ENCODE measurements at places on chromosomes 12 and 14. TPM values are rescaled to one million over a fixed set of nuclear protein-coding genes. Genes with fewer than 3 reads are reported as not detected.

- DNase-seq, result no peak
Observed at GRCh38 chr14:36478782-36479181, 41.2 kb downstream of the NKX2-1 start.

The CAPZA3 gene
- not detected for total RNA-seq

- no peak for DNase-seq
Observed at GRCh38 chr12:18658829-18659228, 79.0 kb downstream of the PLCZ1 start.

GRCh38 chr12:54257332-54257731 is 22.6 kb downstream of the CBX5 start:
- no peak for DNase-seq

- DNase-seq, result peak; percentile 68
Observed at GRCh38 chr14:100662879-100663760, 63.6 kb upstream of the DLK1 start.

DNA sequence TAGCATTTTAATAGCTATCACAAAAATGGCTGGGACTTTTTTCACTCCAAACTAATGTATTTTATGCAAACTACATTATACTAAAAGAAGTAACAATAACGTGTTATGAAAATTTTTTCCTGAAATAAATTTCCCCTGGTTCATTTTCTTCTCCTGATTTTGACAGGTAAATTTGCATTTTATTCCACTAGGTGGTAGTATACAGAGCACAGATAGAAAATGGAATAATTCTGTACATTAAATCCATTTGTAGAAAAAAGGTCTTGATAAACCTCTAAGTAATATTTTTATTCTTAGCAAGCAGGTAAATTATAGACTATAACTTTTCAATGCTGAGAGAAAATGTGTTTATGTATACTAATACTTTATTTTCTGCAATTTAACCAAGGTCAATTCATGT is 96.5 kb downstream of the BCAT1 start:
- DNase-seq, result no peak

GRCh38 chr12:103868215-103868614 is 27.2 kb upstream of the NT5DC3 start:
- DNase-seq, result no peak

The BIN2 gene
- 5.0 TPM for total RNA-seq

DNA sequence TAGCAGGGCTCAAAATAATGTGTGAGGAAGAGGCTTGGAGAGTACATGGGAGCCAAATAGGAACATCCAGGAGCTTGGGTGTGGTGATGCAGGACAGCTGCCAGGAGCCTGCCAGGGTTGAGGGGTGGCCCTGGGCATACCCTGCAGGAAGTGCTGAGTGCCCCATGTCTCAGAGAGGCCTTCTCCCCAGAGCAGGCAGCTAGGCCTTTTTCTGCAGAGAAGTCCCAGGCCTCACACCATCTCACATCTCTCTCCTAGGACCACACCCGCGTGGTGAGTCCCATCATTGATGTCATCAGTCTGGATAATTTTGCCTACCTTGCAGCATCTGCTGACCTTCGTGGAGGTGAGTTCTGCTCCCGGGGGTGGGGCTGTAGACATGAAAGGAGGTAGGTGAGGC is 66.9 kb downstream of the ERH start:
- DNase-seq, result no peak

The GPX2 gene
- total RNA-seq, result 342 TPM

The KRT81 gene
- total RNA-seq, result not detected

GRCh38 chr12:68894276-68894855 is 38.6 kb downstream of the CPM start:
- no peak for DNase-seq

The SLC7A8 gene
- total RNA-seq, result 58.5 TPM

The KCNH3 gene
- 1.1 TPM for total RNA-seq

- no peak for DNase-seq
Observed at GRCh38 chr12:52221912-52222457, 11.1 kb upstream of the KRT7 start.

GRCh38 chr12:79706676-79707075 is 15.9 kb upstream of the PAWR start:
- no peak for DNase-seq

The COQ5 gene
- total RNA-seq, result 28.8 TPM

GRCh38 chr12:27208414-27208750 is 35.7 kb upstream of the STK38L start:
- no peak for DNase-seq

GRCh38 chr14:89823743-89824142 is 130.8 kb downstream of the EFCAB11 start:
- no peak for DNase-seq

The CIPC gene
- 39.5 TPM for total RNA-seq

- no peak for DNase-seq
Observed at GRCh38 chr12:79344855-79345847, 345.6 kb downstream of the PAWR start.

- peak; percentile 79 for DNase-seq
Observed at GRCh38 chr14:99628887-99629618, 15.9 kb upstream of the HHIPL1 start.

The GLT8D2 gene
- total RNA-seq, result 13.3 TPM

- DNase-seq, result no peak
Observed at GRCh38 chr14:32603992-32604565, 275.0 kb downstream of the AKAP6 start.

- no peak for DNase-seq
Observed at GRCh38 chr14:95319312-95320077, at the start of gene CLMN. Gene CLMN (minus strand): TSS chr14:95319908. CDS start chr14:95319792, 116 bp downstream.

Measured in ureter (tissue), 1 donor.